Cortex of kidney (tissue), 1 donor: ENCODE measurements at places on chromosomes 7 and 10.

- DNase-seq, result no peak
Observed at GRCh38 chr7:137020351-137020750, 151.9 kb downstream of the CHRM2 start.

DNA sequence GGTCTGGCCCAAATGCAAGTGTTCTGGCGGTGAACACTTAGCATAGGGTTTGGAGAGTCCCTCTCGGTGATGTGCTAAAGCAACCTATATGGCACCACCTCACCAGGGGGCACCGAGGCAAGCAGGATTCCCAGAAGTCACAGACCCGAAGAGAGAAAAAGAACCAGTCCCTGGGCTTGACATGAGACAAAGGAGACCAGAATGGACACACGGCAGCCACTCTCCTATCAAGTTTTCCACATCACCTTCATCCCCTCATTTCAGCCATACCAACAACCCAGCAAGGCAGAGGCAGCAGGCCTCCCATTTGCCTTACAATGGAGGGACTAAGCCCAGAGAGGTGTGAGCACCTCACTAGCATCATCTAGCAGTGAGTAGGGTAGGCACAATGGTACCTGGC is 19.7 kb downstream of the GPRIN2 start:
- no peak for DNase-seq

- no peak for DNase-seq
Observed at GRCh38 chr7:13115855-13116254, 428.4 kb downstream of the ARL4A start.

DNA sequence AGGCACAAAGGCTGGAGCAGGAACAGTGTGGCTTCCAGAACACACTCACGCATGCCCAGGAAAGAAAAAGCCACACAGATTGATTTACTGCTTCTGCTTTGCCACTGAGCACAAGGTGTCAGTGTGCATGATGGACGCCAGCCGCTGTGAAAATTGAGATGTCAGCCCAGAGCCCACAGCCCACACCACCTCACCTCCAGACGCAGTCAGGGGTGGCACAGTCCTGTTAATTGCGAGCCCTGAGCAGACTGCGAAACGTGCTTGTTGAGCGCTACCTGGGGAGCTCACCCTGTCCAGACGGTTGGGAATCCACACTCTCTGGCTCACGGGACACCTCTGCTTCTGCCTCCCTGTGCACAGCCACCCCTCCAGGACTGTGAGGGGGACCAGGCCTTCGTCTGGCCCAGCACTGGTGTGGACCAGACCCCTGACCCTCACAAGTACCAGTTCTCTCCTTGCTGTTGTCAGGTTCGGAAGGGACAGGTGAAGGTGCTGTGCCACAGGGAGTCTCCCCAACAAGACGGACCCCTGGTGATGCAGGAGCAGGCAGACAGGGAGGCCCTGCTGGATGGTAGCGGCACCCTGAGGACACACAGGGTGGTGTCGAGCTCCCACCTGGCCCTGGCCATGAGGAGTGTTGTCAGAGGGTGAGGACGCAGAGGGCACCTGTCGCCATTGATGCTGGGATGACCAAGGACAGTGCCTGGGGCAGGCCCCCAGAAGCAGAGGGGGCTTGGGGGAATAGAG is 15.3 kb downstream of the RASGEF1A start:
- no peak for DNase-seq

DNA sequence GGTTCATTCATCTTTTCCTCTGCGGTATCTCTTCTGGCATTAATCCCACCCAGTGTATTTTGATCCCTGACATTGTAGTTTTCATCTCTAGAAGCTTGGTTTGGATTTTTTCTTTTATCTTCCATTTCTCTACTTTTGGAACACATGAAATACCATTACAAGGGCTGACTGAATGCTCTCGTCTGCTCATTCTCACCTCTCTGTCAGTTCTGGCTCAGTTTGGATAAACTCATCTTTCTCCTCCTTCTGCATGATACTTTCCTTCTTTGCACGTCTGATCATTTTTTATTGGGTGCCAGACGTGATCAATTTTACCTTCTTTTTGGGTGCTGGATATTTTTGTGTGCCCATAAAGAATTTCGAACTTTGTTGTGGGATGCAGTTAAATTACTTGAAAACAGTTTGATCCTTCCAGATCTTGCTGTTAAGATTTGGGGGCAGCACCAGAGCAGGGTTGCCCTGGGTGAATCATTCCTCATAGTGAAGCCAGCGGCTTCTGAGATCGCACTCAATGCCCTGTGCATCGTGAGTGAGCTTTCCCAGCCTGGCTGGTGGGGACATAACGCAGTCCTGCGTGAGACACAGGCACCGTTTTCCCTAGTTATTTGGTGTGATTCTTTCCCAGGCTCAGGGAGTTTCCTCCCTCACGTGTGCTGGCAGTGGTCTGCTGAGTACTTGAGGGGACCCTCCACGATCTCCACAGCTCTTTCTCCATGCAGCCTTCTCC is 53.8 kb downstream of the LHPP start:
- no peak for DNase-seq

- no peak for DNase-seq
Observed at GRCh38 chr10:34408956-34409355, 406.1 kb downstream of the PARD3 start.

DNA sequence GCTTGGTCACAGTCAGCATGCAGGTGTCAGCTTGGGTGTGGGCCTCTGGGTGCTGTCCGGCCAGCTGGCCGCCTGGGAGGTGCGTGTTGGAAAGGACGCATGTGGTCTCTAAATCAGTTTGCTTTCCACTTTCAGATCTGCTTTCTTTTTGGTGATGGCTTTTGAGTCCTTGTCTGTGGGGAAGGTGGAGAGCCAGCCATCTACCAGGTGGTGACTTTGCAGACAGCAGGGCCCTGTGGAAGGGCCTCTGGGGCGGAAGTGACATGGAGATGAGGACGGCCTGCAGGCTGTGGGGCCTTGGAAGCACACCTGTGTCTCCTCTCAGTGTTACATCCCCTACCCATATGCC is 59.4 kb downstream of the WDR37 start:
- DNase-seq, result no peak

- peak; percentile 12 for DNase-seq
Observed at GRCh38 chr7:122143376-122143750, 686 bp downstream of the AASS start.

GRCh38 chr7:121941830-121942229 is 68.9 kb downstream of the PTPRZ1 start:
- DNase-seq, result no peak

- no peak for DNase-seq
Observed at GRCh38 chr7:74627661-74628411, 29.7 kb upstream of the GTF2I start.

DNA sequence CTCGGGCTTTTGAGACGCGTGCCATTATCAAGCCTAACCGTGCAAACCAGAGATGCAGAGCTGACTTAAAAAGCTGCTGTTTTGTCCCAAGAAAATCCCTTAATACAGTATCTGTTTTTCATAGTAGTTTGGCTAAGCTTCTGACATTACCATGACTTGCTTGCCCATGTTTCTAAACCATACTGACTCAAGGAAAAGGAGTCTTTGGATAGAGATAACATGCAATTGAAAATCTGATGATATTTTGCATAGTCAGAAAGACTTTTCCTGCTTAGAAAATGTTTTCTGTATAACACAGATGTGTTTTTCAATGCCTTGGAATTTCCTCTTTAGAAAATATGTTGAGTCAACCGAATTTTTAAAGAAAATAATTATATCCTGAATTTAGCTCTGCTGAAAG is 21.5 kb upstream of the AKR1E2 start:
- no peak for DNase-seq

DNA sequence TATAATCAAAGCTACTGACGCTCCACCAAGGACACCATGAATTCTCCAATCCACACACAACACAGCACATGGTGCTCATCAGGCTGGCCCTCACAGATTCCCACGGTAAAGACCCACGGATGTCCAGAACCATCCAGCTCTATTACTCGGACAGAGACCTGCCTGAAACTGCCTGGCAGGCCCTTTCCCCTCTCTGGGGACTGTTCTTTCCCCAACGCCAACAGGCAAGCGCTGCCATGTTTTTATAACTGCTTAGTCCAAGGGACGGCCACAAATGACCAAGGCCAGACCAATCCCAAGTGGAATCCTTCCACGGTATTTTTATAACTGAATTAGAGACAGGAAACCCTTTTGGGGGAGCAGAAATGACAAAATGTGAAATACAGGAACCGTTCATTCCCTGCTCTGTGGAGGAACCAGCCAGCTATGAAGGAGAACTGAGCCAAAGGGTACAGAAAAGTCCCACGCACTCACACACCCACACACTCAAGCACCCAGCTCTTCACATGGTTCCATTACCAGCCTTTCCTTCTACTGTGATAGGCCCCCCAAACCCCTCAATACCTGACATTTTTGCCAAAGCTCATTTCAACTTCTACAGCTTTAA is 4.1 kb downstream of the PIP4K2A start:
- no peak for DNase-seq

- no peak for DNase-seq
Observed at GRCh38 chr7:155753446-155753965, 58.8 kb downstream of the SHH start.

DNA sequence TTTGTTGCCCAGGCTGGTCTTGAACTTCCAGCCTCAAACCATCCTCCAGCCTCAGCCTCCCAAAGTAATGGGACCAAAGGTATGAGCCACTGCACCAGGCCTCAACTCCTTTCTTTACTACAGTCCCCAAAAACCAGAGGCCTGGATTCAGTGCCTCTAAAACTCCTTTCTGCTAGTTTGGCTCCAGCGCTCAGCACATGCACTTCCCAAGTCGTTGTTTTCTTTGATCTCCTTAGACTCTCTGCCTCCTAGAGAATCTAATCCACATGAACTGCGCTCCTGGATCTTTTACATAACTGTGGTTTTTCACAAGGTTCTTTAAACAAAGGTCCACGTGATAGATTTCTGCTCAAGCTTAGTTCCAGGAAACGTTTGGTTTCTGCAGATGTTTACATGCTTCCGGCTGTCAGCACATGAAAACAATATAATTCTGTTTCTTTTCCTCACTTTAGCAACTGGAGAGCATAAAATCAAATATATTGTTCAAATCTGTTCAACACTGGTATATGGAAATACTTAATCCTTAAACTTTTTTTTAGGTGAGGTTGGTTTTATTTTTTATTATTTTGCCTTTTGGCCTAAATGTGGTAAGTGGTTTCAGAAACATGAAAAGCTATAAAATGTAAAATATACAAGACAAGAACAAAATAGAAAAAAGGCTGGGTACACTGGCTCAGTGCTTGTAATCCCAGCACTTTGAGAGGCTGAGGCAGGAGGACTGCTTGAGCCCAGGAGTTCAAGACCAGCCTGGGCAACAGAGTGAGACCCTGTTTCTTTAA is 270.5 kb upstream of the MKLN1 start:
- no peak for DNase-seq

DNA sequence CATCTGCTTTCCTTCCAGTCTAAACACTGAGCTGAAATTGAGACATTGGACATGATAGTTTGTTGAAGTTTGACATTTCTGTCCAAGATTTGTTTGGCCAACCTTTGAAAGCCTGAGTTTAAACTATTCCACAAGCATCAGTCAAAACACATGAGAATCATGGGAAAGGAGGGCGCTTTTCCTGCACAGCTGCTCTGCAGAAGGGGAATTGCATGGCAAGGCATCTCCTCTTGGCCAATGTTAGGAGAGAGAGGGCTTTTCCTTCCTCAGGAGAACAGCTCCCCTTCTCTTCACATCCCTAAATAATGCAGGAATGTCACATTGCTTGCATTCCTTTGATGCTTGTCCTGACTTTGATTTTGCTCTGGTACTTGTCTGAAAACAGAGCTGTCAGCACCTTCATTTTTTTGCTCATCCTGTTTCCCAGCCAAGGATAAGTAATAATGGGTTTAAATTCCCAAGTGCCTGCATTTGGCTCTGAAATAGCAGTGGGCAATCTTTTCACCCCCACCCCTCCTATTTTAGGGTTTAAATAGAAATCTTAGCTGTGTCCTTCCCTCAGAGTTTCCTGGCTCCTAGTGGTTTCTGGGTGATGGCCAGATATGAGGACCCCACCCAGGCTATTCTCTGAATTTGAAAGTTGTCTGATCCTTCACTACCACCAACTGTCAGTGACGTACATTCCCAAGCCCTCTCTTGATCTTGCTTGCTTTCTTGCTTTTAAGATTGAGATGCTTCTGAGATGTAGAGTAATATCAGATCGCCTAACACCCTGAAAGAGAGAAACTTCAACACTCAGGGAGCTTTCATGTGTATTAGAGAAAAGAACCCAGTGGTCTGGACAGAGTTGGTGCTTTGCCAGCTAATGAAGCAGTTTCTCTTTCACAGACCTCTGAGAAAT is 75.2 kb upstream of the NPVF start:
- no peak for DNase-seq

GRCh38 chr7:121872831-121873288 is at the start of gene PTPRZ1:
Gene PTPRZ1 (plus strand): TSS chr7:121873161. CDS start chr7:121873500, 339 bp downstream.
- no peak for DNase-seq

GRCh38 chr7:92644406-92645113 is 54.4 kb upstream of the FAM133B start:
- no peak for DNase-seq

GRCh38 chr7:2956076-2956475 is 87.6 kb downstream of the CARD11 start:
- DNase-seq, result no peak

DNA sequence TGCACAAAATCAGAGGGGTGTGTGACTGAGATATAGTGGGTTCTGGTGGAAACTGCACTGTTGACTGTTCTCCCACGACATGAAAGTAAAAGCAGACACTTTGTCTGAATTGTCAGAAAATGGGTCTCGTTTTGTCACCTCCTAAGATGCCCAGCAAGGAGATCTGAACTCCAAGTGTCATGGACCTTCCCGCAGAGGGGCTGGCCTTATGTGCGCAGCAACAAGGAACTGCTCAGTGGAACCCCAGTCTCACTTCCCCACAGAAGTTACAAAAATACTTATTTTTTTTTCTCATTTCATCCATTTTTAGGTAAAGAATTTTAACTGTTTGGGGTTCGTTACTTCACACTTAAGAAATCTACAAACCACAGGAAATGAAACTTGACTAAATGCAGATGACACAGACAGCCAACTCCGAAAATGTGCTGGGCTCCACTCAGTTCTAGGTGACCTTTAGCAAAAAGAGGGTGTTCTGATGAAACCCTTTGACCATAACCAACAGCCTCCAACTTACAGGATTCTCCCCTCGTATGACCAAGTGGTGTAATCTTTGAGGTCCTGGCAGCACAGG is 115.0 kb downstream of the FAM107B start:
- no peak for DNase-seq

DNA sequence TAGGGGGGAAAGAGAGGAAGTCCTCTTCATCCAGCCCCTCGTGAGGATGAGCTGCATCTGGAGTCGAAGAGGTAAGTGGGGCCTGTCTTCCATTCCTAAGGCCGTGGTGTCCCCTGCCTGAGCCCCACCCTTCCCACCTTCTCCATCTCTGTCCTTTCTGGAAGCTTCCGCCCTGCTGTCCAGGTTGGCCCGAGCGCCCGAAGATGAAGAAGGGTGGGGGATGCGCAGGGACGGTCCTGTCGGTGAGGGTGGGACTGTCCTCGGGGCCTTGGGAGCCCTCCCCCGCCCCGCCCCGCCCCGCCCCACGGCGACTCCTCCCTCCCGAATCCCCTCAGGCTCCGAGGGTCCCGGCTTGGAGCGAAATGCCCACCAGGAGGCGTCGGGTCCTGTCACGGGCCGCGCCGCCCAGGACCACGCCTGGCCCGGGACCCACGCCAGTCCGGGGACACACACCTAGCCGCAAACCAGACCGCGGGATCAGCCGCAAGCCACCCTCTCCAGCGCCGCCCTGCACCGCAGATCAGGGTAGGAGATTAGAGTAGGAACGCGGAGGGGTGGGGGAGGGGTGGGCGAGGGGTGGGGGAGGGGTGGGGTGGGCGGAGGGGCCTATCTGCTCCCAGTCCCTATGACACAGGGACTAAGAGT is 15.3 kb downstream of the GPRIN2 start:
- DNase-seq, result no peak
